NCI-H1105 treated with DMSO at 0.1 percent for 48 hours (cell line): ENCODE measurements at places on chromosomes 4 and X.

GRCh38 chrX:10397349-10397748 lies 223.0 kb downstream of the MID1 start:
- no peak for DNase-seq

DNA sequence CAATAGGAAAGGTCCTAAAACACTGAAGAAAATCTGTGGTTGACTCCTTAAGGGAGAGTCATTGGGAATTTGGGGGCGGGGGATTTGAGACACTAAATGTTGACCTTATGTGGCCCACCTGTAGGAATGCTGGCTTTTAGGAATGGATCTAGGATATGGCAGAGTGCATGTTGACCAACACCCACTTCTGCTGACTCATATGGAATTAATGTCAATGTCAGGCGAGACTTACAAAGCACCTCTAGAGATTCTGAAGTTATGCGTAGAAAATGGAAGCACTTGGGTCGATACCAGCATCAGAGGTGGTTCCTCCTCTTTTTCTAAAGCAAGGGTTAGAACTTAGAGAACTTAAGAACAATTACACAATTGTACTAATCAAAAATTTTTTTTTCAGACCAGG lies 100.6 kb upstream of the CBR4 start:
- DNase-seq, result no peak

DNA sequence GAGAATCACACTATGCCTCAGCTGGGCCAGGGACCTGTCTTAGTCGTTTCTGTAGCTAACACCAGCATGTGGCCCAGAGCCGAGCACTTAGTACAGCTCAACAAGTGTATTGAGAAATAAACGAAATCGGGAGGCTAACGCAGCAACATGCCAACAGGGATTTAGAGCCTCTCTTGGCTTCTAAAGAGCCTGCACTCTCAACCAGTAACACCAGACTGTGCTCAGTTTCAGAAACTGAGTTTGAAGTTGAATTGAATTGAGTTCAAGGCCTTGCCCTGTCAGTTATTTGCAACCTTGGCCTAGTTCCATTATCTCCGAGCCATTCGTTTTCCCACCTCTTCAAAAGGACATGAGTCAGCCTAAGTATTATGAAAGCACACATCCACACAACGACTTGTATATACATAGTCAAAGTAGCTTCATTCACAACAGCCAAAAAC lies 71.3 kb upstream of the LDB2 start:
- DNase-seq, result no peak

GRCh38 chr4:98546910-98547594 lies 111.4 kb downstream of the TSPAN5 start:
- DNase-seq, result no peak

DNA sequence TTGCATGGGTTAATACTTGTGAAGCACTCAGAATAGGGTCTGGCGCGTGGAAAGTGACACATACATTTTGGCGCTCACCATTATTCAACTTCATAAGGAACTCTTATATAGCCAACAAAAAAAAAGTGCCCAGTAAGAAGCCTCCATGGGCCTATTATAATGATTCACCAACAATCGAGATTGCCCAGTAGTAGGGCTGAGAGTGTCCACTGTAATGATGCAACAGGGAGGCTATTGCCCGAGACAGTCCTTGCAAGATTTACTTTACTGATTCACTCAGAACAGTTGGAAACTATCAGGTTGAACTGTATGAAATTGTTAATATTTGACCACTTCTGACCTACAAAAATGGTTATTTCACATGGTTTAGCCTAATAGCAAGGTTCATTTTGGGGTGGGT lies 86.0 kb downstream of the PJA1 start:
- no peak for DNase-seq

DNA sequence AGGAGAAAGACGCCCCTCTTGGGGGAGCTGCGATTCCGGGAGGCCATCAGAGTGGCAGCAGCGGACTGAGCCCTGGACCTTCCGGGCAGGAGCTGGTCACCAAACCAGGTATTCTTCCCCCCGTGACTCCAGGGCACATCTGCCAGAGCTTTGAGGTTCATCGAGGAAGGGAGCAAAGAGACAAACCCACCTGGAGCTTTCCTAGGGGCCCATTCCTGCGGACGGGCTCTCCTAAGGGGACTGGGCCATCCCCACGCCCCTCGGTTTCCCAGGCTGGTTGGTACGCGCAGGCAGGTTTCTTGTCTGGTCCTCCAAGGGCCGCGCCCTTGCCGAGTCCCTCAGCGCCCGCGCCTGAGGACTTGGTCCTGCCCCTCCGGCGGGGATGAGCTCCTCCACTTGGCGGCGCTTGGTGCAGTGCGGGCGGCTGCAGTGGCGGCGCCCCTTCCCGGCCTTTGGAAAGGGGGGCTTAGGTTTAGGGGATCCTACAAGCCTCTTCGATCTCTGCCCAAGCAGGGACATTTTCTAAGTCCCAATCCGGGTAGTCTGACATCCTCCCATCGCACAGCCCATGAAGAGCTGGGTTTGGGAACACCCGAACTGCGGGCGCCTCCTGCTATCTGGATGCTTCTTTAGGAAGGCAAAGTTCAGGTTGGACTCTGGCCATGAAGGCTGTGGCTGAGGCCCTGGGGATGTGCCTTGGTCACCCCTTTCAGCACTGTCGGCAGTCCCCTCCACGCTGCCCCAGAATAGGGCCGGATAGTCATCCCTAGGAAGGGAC lies 538 bp downstream of the STBD1 start:
- no peak for DNase-seq

DNA sequence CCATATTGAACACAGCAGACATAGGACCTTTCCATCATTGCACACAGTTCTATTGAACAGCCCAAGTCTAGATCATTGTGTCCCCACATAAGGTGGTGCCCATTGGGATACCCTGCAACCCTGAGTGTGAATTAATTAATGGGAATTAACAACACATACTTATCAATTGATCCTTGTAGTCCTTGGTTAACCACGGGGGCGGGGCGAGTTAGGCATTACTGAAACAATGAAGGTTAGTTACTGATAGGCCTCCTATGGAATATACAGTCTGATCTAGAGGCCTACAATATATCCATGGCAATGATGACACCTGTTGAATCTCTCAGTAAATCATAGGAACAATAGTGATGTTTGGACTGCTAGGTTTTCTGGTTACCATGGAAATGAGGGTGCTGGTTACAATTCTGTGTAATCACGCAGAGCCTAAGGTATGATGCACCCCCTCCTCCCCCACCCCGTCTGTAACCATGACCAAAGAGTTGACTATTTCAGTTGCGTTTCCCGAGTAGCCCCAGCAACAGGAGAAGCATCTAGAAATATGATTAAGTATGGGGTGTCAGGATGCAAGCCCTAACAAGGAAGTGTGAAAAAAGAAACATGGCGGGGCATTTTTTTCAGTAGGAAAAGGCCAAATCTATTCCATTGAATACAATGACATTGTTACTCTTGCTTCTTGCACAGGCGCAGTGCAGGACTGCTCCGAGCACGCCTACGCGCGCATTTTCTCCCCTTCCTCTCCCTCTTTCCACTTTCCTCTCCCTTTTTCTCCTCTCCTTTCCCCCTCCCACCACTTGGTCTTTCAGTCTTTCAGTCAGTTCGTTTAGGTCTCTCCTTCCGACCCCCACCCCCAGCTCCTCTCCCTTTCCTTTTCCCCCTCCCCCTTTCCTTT lies 677 bp upstream of the NONO start:
- DNase-seq, result peak; percentile 57

DNA sequence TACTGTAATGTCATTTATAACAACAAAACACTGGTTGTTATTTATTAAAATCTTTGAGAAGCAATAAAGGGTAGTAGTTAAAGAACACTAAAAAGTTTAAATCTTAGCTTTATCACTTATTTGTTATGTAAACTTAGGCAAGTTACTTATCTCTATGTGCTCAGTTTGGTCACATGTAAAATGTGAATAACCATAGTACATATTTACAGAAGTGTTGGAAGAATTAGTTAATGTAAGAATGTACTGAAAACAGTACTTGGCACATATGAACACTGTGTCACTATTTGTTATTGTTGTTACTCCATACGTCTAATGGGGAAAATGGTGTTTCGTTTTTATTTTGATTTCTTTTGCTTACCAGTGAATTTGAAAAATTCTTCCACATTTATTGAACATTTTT lies 9.1 kb downstream of the NEK1 start:
- DNase-seq, result no peak

GRCh38 chr4:41645728-41646390 lies 102.7 kb downstream of the PHOX2B start:
- DNase-seq, result no peak

DNA sequence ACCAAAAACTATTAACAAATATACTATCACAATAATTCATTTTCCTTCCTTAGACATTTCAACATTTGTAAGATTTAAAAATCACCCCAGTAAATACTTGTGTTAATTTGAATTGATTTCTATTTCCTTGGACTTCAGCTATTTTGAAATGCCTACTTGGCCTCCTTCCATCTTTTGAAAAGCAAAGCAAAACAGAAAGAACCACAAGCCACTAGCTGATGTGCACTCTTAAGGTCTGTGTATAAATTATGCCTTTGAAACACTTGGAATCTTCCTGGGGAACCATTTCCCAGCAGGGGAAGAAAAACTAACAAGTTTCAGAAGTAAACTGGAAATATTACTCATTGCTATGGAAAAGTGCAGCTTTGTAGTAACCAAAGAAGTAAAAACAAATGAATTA lies 139.8 kb downstream of the CLCN4 start:
- no peak for DNase-seq

DNA sequence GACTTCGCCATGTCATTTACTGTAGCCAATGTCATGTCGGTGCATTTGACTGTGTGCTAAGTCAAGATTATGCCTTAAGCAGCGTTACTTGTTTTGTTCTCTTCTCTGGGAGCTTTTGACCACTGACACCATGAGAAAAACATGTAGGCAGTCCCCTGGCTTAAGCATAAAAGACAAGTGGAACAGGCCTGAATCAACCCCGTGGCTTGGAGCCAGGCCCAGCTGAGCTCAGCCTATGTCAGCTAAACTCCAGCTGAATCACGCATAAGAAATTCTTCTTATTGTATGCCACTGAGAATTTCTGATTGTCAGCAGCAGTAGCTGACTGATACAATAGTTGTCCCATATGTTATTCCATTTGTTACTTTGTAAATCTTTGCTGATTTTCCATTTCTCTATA lies 261.9 kb downstream of the CBLL2 start:
- DNase-seq, result no peak

- DNase-seq, result no peak
Measured at GRCh38 chr4:141216002-141216761, 4.5 kb upstream of the ZNF330 start.

DNA sequence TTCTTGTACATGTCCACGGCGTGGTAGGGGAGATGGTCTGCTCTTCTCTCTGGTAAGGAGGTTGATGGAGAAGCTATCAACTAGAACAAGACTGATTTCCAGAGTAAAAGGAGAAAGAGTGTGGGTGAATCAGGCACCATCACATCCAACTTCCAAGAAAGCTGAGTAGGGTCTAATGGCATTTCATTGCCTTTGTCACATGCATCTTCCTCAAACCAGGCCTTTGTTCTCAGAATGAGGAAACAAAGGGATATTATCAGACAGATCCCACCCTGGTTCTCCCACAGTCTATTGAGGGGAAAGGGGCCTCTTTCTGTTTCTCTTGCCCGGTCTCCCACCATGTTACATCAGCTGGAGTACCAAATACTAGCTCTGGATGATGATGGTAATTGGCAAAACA lies 160.2 kb upstream of the RBPJ start:
- DNase-seq, result no peak

DNA sequence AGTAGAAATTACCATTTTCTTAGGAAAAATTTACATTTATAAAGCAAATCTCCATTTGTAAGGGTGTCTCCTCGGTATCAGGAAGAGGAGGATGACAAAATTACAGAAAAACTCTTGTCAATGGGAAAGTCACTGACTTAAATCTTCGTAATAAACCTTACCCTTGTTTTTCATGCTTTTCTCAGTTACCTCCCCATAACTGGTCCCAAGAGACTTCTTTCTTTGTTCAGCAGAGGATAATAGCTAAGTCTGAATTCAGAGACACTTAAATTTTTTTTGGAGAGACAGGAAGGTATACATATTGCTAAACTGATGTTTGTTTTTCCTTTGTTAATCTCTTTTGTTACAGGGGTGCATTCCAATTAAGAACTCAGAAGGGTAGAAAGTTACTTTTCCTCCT lies 125.5 kb upstream of the JADE1 start:
- DNase-seq, result no peak

GRCh38 chr4:184420881-184421416 lies 53.4 kb downstream of the IRF2 start:
- no peak for DNase-seq

DNA sequence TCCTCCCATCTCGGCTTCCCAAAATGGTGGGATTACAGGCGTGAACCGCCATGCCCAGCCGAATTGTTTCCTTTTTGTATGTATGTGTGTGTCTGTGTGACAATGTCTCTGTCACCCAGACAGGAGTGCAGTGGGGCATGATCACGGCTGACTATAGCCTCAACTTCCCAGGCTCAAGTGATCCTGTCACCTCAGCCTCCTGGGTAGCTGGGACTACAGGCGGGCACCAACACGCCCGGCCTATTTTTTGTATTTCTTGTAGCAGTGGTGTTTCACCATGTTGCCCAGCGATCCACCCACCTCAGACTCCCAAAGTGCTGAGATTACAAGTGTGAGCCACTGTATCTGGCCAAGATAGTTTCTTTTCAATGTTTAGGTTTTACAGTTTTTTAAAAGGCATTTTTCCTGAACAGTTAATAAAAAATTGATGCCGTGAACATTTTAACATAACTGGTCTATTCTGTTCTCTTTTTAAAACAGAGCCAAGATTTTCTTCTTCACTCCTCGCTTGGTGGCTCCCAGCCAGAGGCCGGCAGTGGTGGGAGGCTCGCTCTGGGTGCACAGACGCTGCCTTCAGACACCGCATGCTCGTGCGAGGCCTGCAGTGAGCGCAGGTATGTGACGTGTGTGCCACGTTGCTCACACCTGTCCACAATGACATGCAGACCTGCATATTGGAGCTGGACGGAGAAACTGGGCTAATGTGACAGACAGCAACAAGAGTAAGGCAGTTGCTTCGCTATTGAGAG lies 88.5 kb downstream of the FAM193A start:
- DNase-seq, result no peak

DNA sequence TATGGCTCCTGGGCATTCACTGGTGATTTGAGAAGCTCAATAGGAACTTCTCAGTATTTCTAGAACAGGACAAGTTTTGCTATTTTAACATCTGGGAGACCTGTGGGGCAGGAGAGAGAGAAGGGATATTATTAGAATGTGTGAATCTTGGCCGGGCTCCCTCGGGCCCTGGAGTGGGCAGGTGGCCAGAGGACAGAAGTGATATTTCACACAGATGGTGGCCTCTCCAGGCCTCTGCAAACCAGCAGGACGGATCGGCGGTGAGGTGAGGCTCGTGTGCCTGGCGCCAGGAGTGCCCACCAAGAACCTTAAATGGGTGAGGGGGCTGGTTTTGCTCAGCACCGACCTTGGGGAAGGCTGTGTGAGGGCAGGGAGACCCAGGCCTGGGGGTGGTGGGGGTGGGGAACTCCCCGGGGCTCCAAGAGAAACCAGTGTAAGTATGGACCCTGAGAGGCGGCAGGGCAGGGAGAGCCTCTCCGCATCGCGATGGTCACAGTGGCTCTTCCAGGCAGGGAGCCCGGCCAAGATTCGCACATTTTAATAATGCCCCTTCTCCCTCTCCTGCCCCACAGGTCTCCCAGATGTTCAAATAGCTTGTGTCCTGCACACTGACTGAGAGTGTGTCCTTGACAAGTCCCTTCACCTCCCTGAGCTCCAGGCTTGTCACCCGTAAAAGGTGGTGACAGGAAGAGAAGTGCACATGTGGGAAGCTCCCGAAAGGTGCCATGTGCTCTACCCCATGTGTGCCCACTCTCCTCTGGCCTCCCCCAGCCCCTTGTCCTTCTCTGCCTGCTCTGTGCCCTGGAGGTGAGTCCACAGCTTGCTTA lies 64.9 kb downstream of the SORCS2 start:
- DNase-seq, result no peak
